ENCODE measurements at places on chromosomes 16 and 17.

- DNase-seq = no peak
Measured at GRCh38 chr16:24152826-24153225, 103.3 kb upstream of the CACNG3 start.

DNA sequence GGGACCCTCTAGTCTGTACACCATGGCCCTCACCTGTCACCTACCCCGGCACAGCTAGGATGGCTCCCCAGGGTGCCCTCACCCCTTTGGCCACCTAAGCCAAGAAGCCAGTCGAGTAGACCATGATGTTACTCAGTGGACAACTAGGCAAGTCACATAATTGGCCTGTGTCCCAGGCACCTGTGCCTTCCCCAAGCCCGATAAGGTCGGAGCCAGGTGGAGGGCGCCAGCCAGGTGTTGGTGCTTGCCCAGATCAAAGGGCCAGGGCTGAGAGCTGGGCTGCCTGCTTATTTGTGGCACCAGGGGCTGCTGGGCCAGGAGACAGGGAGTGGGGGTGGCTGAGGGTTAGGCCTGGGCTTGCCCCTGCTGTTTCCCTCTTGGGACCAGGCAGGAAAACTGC lies 16.8 kb downstream of the SPNS2 start:
- DNase-seq = no peak

DNA sequence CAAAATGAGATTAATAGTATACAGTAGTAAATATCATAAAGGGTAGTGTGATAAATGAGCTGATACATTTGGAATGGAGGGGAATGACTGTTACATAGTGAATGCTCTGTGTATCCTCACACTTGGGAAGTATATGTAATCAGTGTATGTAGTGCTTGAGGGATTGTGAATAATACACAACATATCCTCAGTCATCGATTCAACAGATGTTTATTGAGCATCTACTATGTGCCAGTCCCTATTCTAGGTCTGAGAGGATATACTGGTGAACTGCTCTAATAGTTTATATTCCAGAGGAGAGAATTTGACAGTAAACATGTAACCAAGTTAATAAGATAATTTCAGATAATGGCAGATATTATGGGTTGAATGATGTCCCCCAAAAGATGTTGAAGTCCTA lies 3.4 kb upstream of the BECN1 start:
- no peak for DNase-seq

DNA sequence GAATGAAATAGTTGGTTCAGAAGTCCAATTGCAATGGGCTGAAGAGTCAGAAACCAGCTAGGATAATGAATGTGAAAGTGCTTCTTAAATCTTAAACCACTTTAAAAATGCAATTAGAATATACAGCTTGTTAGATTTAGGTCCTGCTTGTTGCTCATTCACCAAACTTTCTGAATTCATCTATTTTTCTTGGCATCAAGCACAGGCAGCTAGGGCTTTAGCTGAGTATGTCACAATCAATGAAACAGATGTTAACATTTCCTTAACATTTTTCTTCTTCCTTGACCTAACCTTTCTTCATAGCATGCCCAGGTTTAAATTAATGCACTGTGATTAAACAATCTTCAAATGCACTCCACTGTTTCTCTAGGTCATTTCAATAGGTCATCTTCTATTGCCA lies 14.4 kb downstream of the KIF2B start:
- DNase-seq = no peak

DNA sequence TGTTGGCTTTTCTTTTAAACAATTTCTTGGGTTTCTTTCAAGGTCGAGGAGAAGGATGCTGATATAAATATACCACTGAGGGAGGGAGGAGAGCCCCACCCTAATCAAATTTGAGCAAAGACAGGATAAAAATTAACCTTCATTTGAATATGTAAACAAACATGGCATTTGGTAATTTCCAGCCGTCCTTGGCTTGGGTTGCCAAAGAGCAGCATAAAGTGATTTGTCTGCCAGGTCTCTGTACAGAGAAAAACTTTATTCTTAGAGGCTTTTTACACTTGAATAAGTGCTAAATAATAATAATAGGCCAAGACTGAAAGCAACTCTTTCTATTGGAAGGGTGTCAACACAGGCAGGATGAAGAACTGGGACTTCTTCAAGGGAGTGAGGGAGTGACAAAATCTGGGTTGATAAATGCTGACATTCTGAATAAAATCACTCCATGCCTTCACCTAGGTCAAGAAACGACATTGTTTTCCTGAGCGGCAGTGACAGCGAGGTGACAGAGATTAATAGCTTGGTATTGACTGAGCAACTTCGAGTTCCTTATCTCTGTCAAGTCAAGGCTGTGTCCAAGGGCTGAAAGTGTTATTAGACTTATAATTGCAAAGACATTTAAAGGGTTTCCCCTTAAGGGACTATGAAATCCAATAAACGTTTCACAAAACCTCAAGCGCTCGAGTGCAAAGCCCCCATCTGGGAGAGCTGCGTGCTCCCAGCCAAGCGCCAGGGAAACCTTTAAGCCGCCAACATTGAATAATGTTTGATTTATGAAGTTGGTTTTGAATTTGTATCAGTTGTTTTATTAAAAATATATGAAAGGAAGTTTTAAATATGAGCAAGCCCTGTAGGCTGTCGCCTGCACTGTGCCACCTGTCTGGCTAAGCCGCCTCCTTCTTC lies 269.5 kb upstream of the N4BP1 start:
- DNase-seq = no peak

GRCh38 chr16:69077251-69077650 lies 28.2 kb upstream of the HAS3 start:
- no peak for DNase-seq

Data from frontal cortex (tissue), 4 donors.